ENCODE measurements at places on chromosomes 5 and 9.

GRCh38 chr9:114430457-114430856 lies 42.7 kb upstream of the AKNA start:
- DNase-seq, result no peak

- no peak for DNase-seq
Observed at GRCh38 chr5:172533058-172533398, 78.7 kb upstream of the SH3PXD2B start.

GRCh38 chr9:86830356-86830755 lies 117.0 kb downstream of the GAS1 start:
- no peak for DNase-seq

DNA sequence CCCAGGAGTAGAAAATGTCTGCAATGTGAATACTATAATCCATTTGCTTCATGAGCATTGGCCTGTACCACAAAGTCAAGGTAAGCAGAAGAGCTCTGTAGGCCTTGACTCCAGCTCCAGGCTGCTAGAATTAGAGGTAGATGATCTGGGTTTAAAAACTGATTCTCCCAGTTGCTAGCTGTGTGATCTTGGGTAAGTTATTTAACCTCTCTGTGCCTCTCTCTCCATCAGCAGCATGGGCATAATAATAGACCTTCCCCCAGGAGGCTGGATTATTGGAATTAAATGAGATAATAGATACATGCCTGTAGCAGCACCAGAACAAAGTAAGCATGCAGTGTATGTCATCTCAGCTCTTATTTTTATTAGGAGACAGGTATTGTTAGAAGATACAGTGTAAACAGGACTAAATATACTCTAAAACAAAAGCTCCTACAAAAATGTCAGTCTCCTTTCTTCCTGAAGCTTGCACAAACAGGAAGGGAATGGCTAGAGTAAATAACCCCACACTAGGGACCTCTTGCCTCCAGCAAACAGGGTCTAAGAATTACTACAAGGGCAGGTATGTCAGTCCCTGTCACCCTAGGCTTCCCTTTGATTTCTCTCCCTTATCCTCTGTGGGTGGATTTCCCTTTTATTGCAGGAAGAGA lies 57.5 kb downstream of the PSAT1 start:
- DNase-seq, result no peak

- DNase-seq, result no peak
Observed at GRCh38 chr9:82745919-82746318, 317.0 kb downstream of the RASEF start.

DNA sequence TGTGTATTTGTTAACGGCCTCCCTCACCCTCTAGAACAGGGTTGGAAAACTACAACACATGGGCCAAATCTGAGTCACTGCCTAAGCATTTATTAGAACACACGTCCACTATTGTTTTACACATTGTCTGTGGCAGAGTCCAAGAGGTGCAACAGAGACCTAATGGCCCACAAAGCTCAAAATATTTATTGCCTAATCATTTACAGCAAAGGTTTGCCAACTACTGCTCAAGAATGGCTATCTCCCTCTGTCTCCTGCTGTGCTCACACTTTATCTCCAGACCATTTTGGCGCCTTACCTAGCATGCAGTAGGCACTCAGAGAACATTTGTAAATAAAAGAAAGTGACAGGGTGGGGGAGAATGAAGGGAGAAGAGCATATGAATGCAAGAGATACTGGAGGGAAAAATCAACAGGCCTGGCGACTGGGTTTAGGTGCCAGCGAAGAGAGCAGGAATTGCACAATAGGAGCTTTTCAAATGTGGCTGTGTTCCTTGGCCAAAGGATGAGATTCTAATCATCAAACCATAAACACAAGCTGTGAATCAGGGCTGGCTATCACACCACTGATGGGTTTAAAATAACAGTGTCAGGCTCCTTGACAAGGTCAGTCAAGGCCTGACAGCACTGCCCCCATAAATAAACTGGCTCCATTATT lies 80.3 kb downstream of the EPB41L4A start:
- DNase-seq, result peak; percentile 7

DNA sequence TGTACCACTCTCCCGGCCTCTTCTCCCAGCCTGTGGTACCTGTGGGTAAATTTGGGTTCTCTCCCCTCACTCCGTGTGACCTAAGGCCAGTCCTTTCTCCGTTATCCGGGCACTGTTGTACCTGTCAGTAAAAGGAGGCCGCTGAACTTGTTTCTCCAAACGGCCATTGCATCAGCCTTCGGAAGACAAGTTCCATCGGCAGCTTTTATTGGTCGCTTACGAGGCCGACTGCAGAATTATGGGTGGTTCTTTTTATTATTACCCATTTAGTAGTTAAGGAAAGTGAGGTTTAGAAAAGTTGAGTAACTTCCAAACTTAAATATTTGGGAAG lies 558 bp downstream of the GRPEL2 start:
- peak; percentile 62 for DNase-seq

All from hematopoietic multipotent progenitor cell treated with erythropoietin and hydrocortisone succinate and interleukin-3 and kit ligand, for 4 days (in vitro differentiated cells).